ENCODE measurements at places on chromosomes 1 and 21.
A peak's percentile ranks its signal among the peaks of the same experiment; 100 is the strongest.

- DNase-seq, result no peak
These were observed 55.9 kb downstream of the HHAT start for GRCh38 chr1:210384625-210385024.

- DNase-seq, result no peak
These were observed 33.4 kb upstream of the WNT4 start for GRCh38 chr1:22176258-22176657.

DNA sequence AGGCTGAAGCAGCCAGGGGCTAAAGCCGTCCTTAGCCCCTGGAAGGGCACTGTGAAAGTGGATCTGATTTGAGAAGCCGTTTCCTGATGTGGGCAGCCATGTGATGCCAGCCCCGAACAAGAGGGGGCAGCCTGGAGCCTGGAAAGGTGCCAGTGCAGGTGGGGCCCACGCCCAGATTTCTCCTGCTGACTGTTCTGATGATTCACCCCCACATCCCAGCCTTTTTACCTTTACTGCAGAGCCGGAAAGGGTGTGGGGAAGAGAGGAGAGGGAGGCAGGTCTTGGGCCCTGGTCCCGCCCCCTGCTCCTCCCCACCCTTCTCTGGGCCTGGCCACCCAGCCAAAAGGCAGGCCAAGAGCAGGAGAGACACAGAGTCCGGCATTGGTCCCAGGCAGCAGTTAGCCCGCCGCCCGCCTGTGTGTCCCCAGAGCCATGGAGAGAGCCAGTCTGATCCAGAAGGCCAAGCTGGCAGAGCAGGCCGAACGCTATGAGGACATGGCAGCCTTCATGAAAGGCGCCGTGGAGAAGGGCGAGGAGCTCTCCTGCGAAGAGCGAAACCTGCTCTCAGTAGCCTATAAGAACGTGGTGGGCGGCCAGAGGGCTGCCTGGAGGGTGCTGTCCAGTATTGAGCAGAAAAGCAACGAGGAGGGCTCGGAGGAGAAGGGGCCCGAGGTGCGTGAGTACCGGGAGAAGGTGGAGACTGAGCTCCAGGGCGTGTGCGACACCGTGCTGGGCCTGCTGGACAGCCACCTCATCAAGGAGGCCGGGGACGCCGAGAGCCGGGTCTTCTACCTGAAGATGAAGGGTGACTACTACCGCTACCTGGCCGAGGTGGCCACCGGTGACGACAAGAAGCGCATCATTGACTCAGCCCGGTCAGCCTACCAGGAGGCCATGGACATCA, at the start of gene SFN:
SFN (plus strand) TSS at position 369 of the 904 bp plus-strand sequence; CDS start at position 433, 64 bp downstream.
- peak; percentile 60 for DNase-seq

- peak; percentile 18 for DNase-seq
These were observed 42.7 kb downstream of the ITSN1 start for GRCh38 chr21:33684923-33685560.

GRCh38 chr1:31843506-31843905, 27.7 kb upstream of the SPOCD1 start:
- peak; percentile 79 for DNase-seq

DNA sequence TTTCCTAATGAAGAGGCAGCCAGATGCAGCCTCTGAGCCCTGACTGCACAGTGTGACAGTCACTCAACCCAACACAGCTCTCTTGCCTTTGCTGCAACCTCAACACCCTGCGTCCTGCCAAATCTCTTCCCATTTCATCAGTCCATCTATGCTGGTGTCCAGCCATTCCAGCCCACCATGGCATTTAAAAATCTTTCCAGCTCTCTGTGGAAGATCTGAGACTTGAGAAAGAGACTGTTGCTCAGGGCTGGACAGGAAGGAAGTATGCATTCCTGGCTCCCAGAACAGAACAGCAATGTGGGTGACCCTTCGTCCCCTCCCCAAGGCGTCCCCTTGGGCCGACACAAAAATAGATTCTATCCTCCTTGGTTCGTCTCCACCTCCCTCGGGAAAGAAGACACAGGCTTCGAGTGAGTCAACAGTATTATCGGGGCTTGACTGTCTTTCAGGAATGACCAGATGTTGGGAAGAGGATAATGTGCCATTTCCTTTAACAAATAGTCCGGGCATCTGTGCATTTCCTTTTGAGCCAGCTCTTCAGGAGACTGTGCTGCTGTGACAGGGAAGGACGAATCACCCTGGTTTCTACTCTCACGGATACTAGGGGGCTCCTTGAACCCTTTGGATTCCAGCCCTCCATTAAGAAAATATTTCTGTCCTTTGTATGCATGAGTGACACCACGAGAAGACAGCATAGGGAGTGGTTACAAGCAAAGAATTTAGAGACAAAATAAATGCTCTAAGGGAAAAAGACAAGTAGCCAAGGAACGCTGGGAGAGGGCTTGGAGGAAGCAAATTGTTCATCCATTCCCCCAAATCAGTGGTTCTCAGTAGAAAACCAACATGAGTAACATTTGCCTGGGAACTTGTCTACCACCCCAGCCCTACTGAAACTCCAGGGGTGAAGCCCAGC, 111.4 kb upstream of the CDC42BPA start:
- DNase-seq, result no peak

- peak; percentile 25 for DNase-seq
These were observed 635.9 kb downstream of the MATN1 start for GRCh38 chr1:30087465-30087864.

DNA sequence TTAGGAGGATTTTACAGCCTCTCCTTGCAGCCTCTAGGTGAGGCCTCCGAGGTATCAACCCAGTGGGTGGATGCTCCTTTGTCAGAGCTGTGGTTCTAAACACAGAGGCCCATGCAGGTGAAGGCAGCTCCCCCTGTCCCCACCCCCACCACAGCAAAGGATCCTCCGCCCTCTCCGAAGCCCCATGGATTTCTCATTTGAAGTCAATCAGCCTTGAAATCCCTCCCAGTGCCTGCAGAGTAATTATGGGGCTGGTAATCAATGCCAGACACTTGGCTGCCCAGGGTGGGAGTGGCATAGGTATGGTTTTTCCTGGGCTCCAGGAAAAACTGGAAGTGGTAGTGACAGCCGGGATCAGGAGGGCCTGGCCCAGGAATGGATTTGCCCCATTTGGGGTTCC, 119.5 kb upstream of the CSF3R start:
- DNase-seq, result no peak

DNA sequence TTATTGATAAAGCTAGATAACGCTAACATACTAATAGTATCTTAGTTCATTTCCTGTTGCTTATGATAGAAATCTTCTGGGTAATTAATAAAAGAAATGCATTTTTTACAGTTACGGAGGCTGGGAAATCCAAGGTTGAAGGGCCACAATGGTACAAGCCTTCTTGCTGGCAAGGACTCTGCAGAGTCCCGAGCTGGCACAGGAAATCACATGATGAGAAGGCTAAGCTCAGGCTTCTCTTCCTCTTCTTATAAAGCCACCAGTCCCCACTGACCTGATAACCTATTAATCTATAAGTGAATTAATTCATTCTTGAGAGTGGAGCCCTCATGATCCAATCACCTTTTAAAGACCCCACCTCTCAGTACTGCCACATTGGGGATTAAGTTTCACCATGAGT, 82.6 kb downstream of the GPR161 start:
- no peak for DNase-seq

- no peak for DNase-seq
These were observed 39.7 kb upstream of the EXO1 start for GRCh38 chr1:241808265-241808664.

DNA sequence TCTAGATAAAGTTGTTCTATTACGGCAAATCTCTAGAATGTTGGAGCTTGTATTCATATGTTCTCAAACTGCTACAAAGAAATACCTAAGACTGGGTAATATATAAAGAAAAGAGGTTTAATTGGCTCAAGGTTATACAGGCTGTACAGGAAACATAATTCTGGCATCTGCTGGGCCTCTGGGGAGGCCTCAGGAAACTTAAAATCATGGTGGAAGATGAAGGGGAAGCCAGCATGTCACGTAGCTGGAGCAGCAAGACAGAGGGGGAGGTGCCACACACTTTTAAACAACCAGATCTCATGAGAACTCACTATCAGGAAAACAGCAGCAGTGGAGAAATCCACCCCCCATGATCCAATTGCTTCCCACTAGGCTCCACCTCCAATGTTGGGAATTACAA, 390.4 kb upstream of the ADGRL4 start:
- DNase-seq, result no peak

DNA sequence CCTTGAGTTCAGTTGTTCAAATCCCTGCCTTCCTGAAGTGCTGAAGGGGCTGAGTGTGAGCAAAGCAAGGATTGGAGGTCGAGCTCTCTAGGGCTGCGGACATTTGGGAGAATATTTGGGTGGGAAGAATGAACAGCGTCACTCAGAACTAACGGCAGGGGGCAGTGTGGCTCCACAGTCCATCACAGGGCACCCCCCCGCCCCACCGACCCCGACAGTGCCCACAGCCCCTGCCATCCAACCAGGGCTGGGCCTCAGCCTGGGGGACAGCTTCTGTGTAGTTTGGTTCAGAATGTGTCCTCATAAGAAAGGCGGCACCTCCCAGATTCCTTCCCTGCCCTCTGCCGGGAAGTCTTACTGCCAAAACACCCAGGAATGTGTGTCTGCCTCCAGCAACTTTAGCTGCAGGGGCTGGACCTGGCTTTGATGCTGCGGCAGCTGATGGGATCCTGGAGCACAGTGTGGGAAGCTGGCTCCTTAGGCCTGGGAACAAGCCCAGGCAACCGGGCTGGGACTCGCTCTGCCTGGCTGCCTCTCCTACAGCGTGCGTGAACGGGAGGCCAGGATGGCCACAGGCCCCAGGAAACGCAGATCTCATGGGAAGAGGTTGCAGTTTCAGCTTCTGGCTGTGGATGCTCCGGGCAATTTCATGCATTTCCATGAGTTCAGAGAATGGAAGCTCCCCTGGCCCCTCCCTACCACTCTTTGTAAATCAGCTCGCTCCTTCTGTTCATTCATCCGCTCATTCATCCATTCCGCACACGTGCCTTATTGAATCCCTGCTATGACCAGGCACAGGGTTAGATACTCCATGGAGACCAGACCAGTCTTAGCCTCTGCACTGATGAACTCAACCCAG, 104.9 kb upstream of the TMPRSS2 start:
- DNase-seq, result peak; percentile 33

- no peak for DNase-seq
These were observed 44.9 kb upstream of the RAB3GAP2 start for GRCh38 chr1:220317161-220317560.

DNA sequence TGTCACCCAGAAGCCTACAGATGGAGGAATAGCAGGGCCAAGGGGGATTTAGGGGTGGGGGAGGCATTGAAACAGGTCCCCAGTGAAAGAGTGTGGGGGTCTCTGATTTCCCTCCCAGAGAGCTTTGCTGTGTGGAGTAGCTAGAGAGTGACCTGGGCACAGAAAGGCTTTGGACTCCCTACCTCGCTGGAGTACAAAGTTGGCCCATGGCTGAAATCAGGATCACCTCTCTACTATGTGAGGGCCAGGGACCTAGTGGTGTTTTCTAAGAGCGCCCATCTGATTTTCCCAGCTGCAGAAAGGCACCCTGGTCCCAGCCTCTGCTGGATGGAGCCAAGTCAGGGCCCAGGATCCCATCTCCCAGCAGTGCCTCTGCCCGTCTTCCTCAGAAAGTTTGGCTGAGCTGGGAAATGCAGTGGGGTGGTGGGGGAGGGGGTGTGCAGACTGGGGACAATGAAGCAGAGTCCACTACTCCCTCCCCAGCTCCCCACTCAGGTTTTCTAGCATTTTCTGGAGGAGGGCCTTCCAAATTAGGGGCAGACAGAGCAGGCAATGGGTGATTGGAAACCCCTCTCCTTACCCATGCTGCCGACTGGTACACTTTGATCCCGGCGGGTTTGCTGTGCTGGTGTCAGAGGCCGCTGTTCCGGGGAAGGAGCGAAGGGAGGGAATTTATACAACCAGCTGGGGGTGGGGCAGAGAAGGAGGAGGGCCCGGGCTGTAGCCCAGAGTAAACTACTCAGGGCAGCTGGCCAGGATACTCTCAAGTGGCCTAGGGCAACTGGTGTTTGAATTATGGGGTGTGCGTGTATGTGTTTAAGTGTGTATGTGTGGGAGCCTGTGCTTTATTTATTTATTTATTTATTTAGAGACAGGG, at the start of gene SELENBP1:
SELENBP1 (minus strand) TSS at position 648 of the 877 bp plus-strand sequence; CDS start at position 584, 64 bp downstream.
- DNase-seq, result no peak

GRCh38 chr1:78843111-78843510, 163.4 kb downstream of the ADGRL4 start:
- no peak for DNase-seq

DNA sequence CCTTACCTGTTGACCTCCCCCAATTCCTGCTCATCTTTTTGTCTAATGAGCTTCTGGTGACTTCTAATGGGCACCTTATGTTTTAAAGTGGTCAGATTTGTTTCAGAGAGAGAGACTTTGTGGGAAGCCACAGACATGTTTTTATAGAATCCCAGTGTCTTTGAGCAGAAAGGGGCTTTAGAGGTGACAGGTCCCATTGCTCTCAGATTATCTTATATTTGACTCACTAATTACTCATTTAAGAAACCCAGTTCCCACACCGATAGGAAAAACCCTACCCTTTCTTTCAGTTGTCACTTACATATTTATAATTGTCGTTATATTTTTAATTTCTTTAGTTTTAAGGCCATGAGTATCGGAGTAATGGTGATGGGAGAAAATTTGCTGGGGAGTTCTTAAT, 215.5 kb downstream of the CAMTA1 start:
- no peak for DNase-seq

DNA sequence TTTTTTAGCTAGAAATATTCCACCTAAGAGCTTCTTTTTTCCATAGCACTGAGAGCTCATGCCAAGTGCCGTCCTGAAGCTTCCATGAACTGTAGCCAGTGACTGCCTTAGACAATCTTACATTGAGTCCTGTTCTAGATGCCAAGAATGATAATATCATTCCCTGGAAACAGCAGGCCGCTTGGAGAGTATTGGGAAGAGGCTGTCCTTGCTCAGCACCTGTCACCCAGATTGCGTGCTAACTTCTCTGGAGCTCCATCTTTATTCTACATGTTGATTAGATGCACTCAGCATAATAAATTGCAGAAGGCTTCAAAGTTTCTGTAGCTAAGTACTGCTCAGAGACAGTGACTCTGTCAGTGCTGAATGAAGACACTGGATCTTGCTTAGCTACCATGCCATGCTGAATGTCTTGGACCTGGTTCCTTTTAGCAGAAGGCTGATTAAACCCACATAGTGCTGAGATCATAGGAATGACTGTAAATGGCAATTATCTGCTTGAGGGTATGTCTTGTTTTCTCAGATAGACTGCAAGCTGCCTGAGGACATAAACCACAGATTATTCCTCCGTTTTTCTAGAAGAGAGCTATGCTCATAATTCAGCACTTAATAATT, 83.1 kb upstream of the IRF2BP2 start:
- no peak for DNase-seq

GRCh38 chr1:76770979-76771378, 96.3 kb upstream of the ST6GALNAC5 start:
- no peak for DNase-seq

- DNase-seq, result peak; percentile 41
These were observed 612.0 kb downstream of the MATN1 start for GRCh38 chr1:30111431-30111830.

DNA sequence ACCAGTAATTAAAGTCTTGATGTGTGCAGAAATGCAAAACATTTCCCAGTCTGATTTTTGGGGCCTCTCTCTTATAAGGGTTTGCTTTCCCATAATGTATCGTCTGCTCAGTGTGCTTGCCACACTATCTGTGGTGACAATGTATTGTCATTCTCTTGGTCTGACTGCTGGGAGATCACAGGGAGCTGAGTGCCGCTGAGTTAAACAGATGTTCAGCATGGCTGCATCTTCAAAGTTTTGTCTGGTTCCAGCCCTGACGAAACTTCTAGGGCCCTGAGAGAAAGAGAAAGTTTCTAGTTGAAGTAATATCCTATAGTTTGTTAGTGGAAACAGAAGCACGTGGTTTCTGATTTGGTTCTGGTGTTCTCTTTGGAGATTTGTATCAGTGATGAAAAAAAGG, 42.6 kb downstream of the DNM3 start:
- DNase-seq, result no peak
